ENCODE measurements at places on chromosomes 11 and 22.

- DNase-seq = no peak
These were observed 12.1 kb upstream of the BBOX1 start for GRCh38 chr11:27028561-27028965.

- no peak for DNase-seq
These were observed 139.9 kb upstream of the PLET1 start for GRCh38 chr11:112400476-112401014.

DNA sequence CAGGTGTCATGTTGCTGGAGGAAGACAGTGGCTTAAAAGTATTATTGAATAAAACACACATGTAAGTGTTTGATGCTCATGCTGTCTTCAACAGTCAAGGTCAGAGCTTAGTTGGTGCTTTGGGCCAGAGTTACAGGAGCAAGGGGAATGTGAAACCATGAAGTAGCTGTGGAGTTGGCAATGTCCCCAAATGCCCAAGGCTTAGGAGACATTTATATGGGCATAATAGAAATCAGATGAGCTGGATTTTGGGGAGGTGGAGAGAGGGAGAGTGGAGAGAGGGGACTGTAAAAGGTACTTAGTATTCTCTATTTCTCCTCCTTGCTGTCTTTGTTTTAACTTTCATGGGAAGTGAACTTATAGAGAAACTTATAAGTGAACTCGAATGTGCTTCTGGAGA lies 407.8 kb downstream of the ETS1 start:
- no peak for DNase-seq

- no peak for DNase-seq
These were observed 7.1 kb downstream of the INPPL1 start for GRCh38 chr11:72231396-72232259.
